T-helper 9 cell (primary cell): ENCODE measurements at places on chromosomes 7 and 10.

- DNase-seq = no peak
Observed at GRCh38 chr10:89355394-89355931, 22.4 kb upstream of the IFIT1B start.

DNA sequence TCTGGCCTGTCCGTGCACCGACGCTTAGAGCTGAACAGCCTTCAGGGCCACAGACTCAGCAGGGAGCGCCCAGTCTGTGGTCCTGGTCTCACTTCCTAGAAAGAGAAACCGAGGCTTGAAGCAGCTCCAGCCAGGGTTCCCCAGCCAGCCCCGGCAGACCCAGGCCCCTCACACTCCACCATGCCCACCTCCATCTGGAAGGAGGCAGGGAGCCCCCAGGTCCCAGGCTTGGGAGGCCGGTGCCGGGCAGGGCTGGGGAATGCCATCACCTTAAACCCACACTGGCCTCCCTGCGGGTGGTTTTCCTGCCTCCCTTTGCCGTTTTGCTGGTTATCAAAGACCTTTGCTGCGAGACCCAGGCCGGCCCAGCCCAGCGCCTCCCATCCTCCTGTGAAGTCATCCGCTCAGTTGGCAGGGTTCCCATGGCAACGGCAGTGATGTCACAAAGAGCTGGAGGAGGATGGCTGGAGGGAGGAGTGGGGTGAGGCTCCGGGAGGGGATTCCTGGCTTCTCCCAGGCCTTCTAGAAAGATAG, 24.0 kb downstream of the ELFN1 start:
- DNase-seq = no peak

GRCh38 chr7:25879799-25880198, 272.2 kb upstream of the NFE2L3 start:
- no peak for DNase-seq

DNA sequence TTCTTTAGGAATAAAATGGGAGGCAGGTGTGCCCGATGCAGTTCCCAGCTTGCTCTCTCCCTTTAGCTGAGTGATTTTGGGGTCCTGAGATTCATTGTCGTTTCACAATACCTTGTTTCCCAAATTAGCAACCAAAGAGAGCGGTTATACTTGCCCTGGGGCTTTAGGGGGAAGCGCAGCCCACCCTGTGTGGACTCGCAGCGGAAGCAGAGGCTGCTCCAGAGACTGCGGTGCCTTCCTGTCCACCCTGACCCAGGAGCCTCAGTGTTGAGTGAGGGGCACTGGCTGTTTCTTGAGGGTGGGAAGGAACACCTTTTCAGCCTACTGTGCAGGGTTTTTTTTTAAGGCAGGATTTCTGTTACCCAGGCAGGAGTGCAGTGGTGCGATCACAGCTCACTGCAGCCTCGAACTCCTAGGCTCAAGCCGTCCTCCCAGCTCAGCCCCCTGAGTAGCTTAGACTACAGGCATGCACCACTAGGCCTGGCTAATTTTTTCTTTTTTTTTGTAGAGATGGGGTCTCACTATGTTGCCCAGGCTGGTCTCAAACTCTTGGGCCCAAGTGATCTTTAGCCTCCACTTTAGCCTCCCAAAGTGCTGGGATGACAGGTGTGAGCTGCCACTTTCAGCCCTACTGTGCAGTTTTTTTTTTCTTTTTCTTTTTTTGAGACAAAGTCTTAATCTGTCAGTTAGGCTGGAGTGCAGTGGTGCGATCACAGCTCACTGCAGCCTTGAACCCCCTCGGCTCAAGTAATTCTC, 67.0 kb downstream of the DNAJB6 start:
- no peak for DNase-seq

DNA sequence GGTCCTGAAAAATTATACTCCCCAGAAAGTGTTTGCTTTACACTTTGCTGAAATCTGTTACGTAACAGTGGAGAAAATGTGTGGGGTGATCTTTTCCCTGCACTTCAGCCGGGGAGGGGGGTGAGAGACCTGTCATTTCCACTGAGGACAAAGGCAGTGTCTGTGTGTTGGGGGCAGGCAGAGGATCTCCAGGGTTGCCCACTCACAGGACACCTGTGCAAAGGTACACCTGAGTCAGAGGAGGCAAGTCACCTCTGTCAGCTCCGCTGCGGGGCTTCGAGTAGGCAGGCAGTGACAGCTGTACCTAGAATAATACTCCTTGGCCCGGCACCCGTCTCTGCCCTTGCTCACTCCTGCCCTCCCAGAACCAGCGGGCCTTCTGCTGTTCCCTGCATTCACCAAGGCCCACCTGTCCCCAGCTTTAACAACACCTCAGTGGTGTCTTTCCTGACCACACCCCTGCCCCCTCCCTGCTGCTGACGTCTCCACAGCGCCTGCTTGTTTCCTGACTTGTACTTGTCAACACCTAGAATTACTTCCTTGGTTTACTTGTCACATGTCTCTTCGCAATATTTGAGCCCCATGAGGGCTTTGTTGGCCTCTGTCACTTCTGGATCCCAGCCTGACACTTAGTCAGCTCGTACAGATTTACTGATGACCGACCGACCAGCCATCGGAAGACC, 159.2 kb downstream of the NEURL1 start:
- no peak for DNase-seq

DNA sequence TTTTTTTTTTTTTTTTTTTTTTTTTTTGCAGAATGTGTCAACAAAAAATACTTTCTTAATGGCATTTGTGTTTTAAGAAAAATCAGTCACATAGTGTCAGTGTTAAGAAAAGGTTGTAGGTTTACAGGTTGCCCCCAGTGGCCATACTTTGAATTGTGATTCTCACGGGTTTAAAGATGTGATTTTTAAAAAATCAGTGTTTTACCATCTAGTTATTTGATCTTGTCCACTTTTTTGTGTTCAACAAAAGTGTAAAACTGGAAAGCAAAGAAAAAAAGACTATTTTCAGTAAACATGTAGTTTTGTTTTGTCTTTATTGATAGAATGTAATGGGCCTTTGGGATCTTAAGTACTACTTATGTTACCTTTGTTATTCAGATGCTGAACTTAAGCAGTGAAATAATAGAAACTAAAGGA, 25.7 kb downstream of the SUV39H2 start:
- no peak for DNase-seq

DNA sequence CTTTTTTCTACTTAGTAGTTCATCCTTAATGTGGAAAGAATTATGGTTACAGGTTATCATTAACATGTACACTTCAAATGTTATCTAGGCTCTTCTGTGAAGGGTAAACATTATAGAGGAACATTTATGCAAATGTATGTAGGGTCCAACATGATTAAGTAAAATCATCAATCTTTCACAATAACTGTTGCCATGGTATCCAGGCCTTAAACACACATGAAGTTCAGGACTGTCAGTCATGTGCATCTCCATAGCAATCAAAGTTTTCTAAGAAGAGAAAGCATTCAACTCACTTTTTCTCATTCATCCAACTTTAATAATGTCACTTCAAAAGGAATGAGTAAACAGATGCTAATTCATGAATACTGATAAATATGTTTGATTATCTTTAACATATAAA, 83.6 kb downstream of the DNAJC1 start:
- DNase-seq = no peak

DNA sequence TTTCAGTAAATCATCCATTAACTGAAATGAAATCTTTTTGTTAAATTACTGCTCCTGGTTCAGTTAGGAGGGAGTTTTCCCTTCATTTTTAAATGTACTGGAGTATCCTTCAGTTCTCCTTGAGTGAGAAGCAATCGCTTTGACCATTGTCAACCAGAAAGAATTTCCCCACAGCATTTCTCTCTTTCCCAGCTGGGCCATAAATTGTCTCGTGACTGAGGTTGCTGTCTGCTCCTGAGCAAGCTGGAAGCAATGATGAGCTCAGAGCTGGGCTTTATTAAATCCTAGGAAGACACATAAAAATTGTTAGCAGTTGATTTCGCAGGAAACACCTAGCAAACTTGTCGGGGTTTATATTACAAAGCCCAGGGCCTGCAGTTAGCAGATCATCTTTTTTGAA, 102.0 kb upstream of the INSYN2A start:
- no peak for DNase-seq

DNA sequence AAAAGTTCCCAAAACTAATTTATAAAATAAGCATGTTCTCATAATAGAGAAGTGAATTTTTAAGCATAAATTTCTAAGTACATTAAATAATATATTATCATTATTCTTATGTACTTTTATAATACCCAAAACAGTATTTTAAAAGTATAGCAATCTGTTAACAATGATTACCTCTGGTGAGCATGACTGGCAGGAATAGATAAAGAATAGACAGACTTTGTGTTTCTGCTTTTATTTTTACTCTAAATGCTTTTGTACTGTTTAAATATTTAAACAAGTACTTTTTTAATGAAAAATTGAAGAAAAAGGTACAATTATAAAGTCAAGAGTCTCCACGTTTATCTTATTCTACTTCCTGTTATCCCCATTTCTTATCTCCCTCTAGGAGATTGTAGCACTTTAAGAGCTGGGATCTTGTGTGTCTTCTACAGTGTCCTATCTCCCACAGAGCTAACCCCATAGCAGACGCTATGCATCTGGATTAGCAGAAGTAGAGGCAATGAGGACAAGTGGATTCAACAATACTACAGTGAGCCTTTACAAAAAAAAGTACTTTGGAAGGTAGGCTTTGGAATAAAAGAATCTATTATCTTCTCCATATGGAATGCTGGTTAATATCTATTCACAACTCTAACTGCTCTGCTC, 42.9 kb downstream of the IDE start:
- no peak for DNase-seq

DNA sequence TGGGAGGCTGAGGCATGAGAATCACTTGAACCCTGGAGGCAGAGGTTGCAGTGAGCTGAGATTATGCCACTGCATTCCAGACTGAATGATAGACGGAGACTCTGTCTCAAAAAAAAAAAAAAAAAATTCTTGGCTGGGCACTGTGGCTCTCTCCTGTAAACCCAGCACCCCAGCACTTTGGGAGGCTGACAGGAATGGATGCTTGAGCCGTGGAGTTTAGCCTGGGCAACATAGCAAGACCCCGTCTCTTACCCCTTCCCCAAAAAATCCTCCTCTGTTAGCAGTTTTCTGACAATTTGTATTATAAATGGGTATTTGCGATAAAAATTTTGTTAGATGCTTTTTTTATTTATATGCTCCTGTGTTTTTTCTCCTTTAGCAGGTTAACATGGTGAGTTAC, 11.0 kb downstream of the SAMD8 start:
- no peak for DNase-seq

- DNase-seq = no peak
Observed at GRCh38 chr10:10138685-10139084, 879.0 kb upstream of the CELF2 start.

DNA sequence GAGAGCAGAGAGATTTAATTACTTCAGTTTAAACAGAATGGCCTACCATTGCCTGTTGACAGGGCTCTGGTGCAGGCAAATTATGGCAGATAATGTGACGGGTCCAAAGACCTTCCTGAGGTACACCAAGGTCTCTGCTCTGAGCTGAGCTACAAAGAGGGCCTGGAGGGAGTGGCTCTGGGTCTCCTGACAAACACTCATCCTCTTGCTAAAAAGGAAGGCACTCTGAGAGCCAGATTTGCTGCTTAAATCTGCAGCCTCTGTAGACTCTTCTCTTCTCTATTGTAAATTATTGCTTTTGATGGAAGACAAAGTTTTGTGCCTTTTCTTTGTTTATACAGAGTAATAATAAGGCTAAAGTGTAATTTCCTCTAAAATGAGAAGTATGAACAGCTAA, 529.5 kb upstream of the FZD8 start:
- no peak for DNase-seq

DNA sequence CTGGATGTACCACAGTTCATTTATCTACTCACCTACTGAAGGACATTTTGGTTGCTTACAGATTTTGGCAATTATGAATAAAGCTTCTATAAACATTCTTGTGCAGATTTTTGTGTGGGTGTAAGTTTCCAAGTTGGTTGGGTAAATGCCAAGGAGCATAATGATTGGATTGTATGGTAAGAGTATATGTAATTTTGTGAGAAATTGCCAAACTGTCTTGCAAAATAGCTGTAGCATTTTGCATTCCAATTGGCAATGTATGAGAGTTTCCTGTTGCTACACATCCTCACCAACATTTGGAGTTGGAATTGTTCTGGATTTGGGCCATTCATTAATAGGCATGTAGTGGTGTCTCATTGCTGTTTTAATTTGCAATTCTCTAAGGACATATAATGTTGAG, 33.9 kb upstream of the HYAL4 start:
- no peak for DNase-seq

- DNase-seq = no peak
Observed at GRCh38 chr7:35249537-35249907, 4.4 kb downstream of the TBX20 start.
